CD4-positive, alpha-beta T cell (primary cell): ENCODE measurements at places on chromosomes 16 and 17.

- DNase-seq = no peak
These were observed 137.6 kb downstream of the ITFG1 start for GRCh38 chr16:47323241-47323640.

GRCh38 chr17:77451245-77451893 lies 310.6 kb downstream of the SEC14L1 start:
- peak; percentile 67 for DNase-seq

- no peak for DNase-seq
These were observed 59.7 kb downstream of the B9D1 start for GRCh38 chr17:19302791-19303331.

DNA sequence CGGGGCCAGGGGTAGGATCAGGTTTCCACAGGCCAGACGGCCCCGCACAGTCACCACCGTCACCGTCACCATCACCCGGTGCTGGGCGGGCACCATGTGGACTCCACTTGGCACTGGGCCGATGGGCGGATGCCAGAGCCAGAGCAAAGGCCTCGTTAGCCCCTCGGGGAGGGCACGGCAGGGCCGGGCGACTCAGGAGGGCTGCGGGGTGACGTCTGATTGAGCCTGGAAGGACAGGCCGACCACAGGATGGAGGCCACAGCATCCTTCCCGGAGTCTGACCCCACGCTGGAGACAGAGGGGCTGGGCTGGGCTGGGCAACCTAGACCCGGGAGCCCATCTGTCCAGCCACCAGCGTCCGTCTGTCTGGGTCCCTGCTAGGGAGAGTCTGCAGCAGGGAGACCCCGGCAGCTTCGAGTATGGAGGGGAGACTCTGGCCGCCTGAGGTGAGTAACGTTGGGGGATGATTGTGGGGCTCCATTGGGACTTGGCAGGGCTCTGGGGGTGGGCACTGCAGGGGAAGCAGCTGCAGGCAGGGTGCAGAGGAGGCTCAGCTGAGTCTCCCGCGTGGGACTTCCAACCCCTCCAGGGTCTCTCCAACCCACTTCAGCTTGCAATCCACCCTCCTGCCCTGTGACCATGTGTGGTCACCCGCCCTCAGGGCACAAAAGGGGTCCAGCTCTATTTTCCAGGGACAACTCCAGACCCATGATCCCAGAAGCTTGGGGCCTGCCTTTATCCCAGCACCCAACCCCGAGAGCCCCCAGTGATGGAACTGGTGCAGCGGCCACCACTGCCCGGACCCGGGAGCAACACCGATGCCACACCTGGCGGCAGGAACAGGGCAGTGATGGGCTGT lies 22.6 kb downstream of the SLC25A10 start:
- no peak for DNase-seq

DNA sequence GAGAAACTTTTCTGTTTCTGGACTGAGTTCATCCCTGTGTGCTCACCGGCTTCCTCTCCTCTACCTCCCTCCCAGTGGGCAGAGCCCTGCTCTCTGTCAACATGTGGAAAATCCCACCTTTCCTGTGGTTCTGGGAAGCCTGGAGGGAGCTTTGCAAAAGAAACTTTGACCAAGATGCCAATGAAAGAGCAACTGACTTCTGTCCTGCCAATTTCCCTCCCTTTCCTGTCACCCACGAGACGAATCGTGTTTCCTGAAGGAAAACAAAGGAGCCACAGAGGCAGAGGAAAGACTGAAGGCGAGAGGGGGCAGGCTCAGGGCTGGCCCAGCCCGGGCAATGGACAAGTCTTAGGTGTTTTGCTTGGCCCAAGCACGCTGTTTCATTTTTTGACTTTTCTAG lies 82.8 kb downstream of the PLCG2 start:
- DNase-seq = no peak
